ENCODE measurements at places on chromosomes 5 and 9.

GRCh38 chr5:144198386-144198785, 27.7 kb downstream of the KCTD16 start:
- no peak for DNase-seq

- no peak for DNase-seq
Observed at GRCh38 chr5:133884569-133885311, 83.7 kb downstream of the C5orf15 start.

GRCh38 chr9:8926461-8926860, 1126.9 kb upstream of the DMAC1 start:
- no peak for DNase-seq

GRCh38 chr5:169736653-169737052, 99.6 kb downstream of the DOCK2 start:
- no peak for DNase-seq

GRCh38 chr5:158899792-158900191, 199.9 kb downstream of the EBF1 start:
- no peak for DNase-seq

GRCh38 chr9:136321561-136321960, 5.8 kb upstream of the GPSM1 start:
- no peak for DNase-seq

- DNase-seq, result peak; percentile 81
Observed at GRCh38 chr5:43042626-43043399, 2.7 kb upstream of the ANXA2R start.

- no peak for DNase-seq
Observed at GRCh38 chr5:91403438-91403837, 20.3 kb upstream of the ARRDC3 start.

GRCh38 chr5:178455480-178455835, 134.7 kb downstream of the COL23A1 start:
- DNase-seq, result no peak

GRCh38 chr9:120875643-120875953, 1.4 kb downstream of the PHF19 start:
- no peak for DNase-seq

GRCh38 chr5:84017523-84018172, 297.0 kb upstream of the HAPLN1 start:
- no peak for DNase-seq

- DNase-seq, result no peak
Observed at GRCh38 chr9:77827104-77827784, 179.1 kb upstream of the GNA14 start.

- no peak for DNase-seq
Observed at GRCh38 chr5:113178073-113178779, 201.6 kb downstream of the DCP2 start.

GRCh38 chr5:18660511-18660910, 1026.3 kb downstream of the TAF11L14 start:
- no peak for DNase-seq

All from lower lobe of right lung (tissue), 2 donors.